ENCODE measurements at places on chromosomes 3 and 15.

DNA sequence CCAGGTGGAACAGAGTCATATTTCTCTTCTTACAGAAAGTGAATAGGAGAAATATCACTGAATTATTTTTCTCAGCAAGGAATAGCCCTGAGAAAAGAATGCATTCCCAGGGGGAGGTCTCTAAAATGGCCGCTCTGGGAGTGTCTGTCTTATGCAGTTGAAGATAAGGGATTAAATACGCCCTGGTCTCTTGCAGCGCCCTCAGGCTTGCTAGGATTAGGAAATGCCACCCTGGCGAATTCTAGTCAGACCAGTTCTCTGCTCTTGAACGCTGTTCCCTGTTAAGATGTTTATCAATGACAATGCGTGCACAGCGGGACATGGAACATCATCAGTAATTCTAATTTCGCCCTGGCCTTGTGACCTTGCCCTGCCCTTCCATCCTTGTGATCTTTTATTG, 949.0 kb upstream of the SEMA6D start:
- DNase-seq: peak; percentile 41

GRCh38 chr3:9012521-9012920, 49.2 kb upstream of the RAD18 start:
- DNase-seq: no peak

GRCh38 chr15:29452881-29453731, 183.5 kb upstream of the NSMCE3 start:
- DNase-seq: no peak

- DNase-seq: no peak
These were observed 296.3 kb upstream of the TMCO5A start for GRCh38 chr15:37638116-37638515.

DNA sequence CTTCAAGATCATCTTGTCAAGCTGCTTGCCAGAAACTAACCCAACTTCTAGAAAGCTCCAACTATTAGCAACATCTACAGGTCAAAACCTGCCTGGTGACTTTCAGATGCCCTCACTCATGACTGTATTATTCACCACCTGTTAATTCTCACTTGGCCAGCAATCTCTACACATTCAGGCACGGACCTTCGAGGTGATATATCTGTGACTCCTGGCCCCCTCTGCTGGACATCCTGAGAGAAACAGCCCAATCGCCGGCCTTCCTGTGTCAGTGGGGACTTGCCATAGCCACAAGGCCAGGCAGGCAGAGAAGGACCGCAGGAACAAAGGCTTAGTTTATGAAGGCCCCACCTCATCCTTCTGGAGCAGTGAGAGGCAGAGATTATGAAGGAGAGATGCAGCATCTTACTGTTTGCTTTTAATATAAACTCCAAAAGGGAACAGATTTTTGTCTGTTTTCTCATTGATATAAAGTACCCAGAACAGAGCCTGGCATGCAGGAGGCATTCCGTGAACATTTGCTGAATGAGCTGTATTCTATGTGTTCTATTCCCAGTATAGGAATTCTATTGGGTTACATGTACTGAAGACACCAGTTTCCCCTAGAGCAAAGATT, 24.4 kb upstream of the OCA2 start:
- peak; percentile 84 for DNase-seq

DNA sequence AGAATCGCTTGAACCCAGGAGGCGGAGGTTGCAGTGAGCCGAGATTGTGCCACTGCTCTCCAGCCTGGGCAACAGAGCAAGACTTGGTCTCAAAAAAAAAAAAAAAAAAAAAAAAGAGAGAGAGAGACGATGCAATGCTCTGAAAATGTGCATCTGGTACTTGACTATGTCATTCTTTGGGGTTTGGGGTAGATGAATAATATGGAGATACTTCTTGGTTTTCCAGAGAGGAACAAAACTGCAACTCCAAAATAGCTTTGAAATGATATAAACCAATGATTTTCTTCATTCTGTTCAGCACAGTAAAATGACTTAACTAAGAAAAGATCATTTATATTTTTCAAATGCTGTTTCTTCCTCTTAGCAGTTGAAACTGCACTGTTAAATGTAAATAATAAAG, 158.9 kb downstream of the ISL2 start:
- no peak for DNase-seq

DNA sequence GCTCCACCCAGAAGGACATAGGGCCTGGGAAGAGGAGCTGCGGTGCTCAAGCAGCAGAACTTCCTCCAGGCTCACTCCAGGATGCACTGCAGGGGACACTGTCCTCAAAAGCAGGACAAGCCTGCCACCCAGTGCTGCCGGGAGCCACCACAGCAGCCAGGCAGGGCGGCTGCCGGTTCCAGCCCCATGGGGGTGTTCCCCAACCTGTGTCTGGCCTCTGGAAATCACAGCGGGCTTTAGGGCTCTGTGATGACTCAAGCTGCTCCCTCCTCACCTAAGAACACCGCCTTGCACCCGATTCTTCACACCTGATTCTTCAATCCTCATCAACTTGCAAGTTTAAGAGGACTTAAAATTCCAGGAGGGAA, 71.9 kb upstream of the SLC6A11 start:
- DNase-seq: peak; percentile 49

DNA sequence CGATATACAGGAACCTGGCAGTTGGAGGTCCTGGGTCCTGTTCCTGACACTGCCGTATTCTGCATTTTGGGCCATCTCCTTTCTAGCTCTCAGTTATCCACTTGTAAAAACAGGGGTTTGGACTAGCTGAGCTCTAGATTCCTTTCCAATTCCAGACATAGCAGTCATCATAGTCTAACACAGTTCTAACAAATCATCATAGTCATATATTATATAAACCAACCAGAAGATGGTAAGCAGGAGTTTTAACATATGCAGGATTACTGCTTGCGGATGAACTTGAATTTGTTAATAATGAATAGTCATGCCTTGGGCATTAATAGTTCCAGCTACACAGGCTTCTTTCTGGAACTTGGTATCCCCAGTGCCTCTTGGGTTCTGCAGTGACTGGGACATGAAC, 26.6 kb downstream of the MASP1 start:
- no peak for DNase-seq

- DNase-seq: no peak
These were observed 4.2 kb downstream of the VPS33B start for GRCh38 chr15:91018158-91018557.

DNA sequence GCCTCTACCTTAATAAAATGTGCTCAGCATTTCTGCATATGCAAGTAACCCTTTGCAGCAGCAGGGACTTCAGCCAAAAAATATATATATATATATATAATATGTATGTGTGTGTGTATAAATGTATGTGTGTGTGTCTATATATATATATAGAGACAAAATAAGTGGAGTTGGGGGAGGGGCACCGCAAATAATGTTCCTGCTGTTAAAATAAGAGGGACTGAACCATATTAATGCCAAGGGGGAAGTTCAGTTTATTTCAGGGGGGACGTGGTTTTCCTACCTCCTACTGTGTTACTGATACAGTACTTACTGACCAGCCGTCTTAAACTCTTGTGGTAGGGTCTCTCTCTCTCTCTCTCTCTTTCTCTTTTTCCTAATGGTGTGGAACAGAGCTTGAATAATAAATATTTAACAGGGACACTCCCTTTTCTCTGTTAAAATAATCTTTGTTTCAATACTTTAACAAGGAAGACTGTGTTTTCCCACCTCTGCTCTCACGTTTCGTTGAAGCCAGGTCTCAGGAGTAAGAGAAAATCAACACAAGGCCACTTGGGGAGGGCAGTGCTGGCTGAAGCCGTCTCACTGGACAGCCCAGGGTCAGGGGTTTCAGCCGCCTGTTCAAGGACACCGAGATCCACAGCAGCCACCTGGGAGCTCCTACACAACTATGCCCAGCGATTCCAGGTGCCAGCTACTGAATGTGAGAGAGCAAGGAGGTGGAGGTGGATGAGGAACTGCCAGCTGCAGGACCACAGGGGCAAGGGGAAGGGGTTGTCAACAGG, 42.8 kb upstream of the ADAMTSL3 start:
- DNase-seq: no peak
